ENCODE measurements at places on chromosomes 5 and 9.

DNA sequence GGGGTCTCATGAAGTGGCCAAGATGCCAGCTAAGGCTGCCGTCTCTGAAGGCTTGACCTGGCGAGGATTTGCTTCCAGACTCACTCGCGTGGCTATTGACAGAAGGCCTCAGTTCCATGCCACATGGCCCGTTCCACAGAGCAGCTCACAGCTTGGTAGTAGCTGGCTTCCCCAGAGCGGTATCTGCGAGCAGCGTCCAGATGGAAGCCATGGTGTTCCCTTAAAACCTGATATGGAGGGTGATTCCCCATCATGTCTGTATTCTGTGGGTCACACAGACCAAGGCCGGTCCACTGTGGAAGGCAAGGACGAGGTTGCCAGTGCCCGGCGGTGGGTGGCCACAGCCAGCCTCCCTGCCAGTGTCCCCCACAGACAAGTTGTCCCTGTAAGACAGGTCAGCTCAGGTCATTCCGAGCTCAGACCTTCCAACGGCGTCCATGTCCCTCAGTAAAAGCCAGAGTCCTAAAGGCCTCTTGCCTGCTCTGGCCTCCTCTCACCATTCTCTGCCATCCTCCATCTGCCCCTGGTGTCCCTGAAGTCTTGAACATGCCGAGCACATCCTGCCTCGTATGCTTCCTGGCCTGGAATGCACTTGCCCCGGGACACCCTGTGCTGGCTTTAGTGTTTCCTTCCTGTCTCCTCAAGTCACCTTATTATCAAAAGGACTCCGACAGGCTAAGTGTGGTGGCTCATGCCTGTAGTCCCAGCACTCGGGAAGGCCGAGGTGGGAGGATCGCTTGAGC is 61.3 kb upstream of the LRRTM2 start:
- DNase-seq = no peak

DNA sequence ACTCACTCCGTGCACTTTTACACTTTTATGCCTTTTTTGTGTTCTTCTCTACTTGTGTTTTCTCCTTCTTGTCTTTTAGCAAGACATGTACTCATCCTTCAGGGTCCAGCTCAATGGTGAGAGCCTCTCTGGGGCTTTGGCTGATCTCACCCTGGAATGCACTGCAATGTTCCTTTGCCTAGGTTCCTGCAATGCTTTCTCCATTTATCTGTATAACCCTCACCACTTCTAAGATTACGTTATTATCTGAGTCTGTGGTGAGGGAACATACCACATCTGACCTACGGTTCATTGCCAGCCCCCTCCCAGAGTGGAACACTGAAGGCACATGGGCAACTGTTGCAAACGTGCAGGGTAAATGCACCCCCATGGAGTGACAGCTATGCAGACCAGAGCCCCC is 47.3 kb downstream of the KCNIP1 start:
- no peak for DNase-seq

DNA sequence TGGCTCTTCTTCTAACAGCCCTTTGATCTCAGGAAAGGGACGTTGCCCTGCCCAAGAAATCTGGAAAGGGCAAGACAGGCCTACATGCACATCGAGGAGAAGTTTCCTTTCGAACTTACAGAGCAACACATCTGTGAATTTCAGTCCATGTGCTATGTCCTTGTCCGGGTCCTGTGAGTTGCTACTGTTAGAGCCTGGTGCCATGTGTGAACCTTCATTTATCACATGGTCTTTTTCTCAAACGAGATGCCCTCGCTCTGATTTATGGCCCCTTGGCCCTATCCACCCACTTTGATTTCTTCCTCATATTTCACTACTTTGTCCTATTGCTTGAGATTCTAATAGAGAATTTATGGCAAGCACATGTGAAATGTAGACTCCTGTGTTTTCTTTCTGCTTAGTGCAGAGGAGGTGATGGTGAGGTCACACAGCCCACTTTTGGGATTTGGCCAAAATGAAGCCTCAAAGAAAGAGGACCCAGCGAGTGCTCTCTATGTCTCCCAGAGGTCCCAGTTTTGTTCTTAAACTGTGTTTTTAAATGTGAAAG is 153.1 kb downstream of the SNCAIP start:
- DNase-seq = no peak

- no peak for DNase-seq
These were observed 440.9 kb downstream of the DIRAS2 start for GRCh38 chr9:90201766-90202165.

GRCh38 chr5:151424892-151425523 is 22.4 kb upstream of the SLC36A1 start:
- DNase-seq = no peak

- DNase-seq = no peak
These were observed 72.0 kb upstream of the STXBP1 start for GRCh38 chr9:127539982-127540663.

- DNase-seq = no peak
These were observed 4.0 kb downstream of the SQSTM1 start for GRCh38 chr5:179824745-179825112.

- DNase-seq = no peak
These were observed 101.5 kb downstream of the DEPDC1B start for GRCh38 chr5:60598424-60598823.

DNA sequence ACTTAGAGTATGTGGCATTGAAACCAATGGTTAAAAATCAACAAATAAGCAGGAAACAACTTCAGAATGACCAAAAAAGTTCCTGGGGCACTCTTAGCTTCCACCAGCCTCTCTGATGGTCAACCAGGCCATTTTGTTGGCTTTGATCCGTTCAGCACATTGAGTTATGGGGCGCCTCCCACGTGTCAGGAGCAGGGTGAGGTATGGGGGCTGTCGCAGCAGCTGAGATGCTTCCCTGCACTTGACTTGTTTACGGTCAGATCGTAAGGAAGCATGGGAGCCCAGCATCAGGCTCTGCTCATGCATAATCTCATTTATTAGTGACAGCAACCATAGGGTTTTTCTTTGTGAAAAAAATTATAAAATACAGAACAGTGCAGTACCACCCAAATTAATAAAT is 16.7 kb downstream of the SYK start:
- no peak for DNase-seq

GRCh38 chr5:122523776-122524175 is 211.7 kb downstream of the SNCAIP start:
- no peak for DNase-seq

GRCh38 chr9:116124472-116125040 is 29.0 kb upstream of the PAPPA start:
- DNase-seq = no peak

DNA sequence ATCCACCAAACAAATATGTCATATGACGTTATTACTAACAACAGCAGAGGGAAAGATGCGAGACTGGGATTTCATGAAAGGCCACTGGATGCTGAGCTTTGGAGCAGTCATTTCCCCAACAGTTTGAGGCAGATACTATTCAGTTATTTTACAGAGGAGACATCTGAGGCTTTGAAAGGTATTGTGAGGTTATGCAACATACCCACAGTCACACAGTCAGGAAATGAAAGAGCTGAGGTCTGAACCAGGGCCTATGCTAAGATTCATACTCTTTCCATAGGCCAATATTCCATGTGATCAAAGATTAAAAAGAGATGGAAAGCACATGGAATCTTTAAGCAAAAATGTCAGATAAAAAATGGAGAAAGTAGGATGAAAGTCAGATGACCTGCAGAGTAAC is 63.0 kb downstream of the LPAR1 start:
- DNase-seq = no peak

GRCh38 chr5:169753795-169754194 is 116.7 kb downstream of the DOCK2 start:
- DNase-seq = no peak

DNA sequence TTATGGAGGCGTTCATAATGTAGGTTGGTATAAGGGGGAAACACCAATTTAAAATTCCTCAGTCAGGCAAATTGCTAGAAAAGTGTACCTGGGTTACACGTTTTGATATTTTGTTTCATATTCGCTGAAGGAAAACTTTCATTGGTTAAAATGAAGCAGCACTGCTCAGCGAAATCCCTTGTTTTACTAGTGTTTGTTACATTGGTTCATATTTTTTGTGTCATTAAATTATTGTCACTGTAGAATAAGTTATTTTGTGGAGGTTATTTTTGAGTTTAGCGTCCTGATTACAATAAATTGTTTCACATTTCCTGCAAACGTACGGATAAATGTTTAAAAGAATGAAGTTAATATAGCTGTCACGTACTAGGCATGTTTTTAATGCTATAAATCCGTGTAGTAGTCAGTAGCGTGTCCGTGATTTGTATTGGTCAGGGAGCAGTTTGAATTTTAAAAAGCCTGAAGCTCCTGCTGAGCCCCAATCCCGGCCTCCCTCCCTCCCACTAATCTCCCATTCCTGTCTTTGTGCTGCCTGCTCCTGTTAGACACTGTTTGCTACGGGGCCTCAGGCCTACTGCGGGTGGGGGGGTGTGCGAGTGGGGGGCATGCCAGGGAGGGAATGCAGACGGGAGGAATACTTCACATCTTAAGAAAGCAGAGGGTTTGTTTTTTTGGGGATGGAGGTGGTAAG is 2.0 kb downstream of the NIPBL start:
- DNase-seq = no peak

DNA sequence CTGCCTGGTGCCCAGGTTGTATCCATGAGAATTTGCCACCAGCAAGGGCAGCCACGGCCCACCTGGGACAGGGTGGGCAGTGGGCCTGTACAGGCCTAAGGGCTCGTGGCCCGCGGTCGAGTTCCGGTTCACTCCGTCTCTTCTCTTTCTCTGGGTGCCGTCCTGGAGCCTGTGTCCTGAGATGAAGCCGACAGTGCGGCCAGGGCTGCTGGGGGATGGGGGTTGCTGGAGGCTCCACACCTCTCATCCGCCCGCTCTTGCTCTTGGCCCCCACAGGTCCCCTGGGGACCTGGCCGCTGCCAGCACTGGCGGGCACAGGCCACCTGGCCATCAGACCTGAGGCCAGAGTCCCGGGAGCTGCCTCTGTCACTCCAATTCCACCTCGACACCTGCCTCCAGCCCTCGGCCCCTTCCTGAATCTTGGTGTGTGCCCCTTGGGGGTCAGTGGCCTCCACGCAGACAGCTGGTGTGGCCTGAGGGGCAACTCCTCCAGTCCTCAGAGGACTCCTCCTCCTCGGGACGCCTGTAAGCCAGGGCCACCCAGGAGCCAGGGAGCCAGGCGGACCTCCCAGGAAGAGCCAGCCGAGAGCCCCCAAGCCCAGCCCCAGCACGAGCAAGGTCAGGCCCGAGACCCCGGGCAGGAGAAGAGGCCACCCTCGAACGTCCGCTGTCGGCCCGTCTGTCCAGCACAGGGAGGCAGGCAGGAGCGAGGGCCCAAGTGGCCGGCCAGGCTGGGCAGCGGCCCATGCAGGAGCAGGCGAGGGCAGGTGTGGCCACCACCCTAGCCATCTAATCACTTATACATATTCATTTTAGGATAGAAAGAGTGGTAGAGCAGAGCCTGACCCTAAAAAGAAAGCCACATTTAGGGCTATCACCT is 5.2 kb downstream of the LRRC26 start:
- no peak for DNase-seq

GRCh38 chr5:145906401-145906800 is 30.0 kb upstream of the SH3RF2 start:
- DNase-seq = no peak

DNA sequence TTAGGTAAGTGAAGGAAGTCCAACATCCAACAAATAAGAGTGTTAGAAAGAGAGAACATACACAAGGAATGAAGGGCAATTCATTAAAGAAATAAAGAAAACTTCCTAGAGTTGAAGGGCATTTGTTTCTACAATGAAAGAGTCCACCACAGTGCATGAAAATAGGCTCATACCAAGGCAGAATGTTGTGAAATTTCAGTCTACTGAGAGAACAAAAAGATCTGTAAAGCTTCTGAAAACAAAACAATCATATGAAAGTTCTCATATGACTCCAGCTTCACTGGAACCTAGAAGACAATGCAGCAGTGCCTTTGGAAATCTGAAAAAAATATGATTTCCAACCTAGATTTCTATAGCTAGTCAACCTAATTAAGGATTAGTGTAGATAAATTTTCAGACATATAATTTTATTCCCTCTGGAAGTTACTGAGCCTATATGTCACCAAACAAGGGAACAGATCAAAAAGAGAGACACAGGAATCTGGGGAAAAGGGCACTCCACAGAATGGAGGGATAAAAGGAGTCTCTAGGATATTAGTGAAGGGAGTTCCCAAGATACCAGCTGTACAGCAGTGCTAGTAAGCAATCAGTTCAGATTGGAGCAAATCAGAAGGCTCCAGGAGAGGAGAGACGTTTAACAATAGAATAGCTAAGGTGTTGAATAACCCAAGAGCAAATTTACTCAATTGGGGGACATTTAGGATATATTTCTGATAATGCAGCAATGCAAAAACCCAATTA is 5.8 kb downstream of the C5orf58 start:
- no peak for DNase-seq

- no peak for DNase-seq
These were observed 247.4 kb upstream of the RASA1 start for GRCh38 chr5:87020099-87020934.

DNA sequence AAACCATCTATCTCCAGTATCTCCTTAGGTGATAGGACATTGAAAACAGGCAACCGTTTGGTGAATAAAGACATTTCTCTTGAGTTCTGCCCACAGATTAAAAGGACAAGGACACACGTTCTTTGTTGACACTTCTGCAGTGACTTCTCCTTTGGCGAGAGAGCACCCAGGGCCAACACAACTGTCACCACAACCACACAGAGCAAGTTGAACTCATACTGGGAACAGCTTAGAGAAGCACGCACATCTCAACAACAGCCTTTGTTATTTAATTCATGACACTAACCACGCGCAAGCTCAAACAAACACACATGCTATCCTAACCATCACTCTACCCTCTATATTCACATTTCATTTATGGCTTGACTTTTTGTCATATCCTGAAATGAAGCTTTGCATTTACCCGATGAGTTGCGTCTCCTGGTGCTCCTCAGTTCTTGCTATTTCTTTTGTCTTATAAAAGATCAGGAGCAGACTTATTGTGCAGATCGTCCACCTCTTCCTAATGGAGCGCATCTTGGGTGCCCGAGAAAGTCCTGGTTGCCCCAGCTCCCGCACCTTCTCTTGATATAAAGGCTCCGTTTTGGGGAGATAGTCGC is 543 bp downstream of the ST8SIA4 start:
- DNase-seq = no peak

GRCh38 chr5:152711801-152712388 is 306.8 kb upstream of the NMUR2 start:
- no peak for DNase-seq

DNA sequence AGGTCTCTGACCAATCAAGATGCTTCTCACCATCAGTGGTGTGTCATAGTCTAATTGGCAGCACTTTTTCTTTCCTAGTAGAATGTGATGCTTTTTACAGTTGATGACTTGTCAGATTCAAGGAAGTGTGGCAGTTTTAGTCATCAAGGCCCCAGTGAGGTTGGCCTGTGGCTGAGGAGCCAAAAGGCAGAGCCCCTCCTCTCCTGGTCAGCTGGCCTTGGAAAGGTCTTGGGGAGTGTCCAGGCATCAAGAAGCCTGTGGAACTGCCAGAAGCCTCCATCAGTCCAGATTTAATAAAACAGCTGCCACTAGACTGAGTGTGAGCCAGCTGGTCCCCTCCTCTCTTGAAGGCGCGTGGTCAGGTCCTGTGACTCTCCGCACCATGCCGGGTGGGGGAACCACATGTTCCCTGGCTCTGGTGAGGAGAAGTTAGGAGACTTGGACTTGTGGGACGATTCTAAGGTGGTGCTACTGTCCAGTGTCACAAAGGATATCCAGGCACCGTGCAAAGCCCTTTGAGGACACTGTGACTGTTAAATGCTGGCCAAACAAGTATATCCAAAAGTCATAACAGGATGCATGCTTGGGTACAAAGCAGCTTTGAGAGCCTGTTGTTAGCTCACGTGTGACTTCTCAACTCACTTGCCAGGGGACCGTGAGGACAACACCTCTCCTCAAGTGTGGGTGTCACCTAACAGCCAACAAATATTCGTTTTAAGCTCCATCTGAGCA is 6.1 kb upstream of the ANGPTL2 start:
- no peak for DNase-seq

GRCh38 chr5:119311688-119312087 is 44.1 kb upstream of the TNFAIP8 start:
- no peak for DNase-seq

Data from T-helper 9 cell (primary cell).